ENCODE measurements at places on chromosomes 11 and 22. TPM values are rescaled to one million over a fixed set of nuclear protein-coding genes. Genes with fewer than 3 reads are reported as not detected.

CHST1 gene
- total RNA-seq, result 64.6 TPM

IRAG1 gene
- under 0.01 TPM for total RNA-seq

CSF2RB gene
- 19.1 TPM for total RNA-seq

LGALS12 gene
- total RNA-seq, result not detected

P2RX3 gene
- total RNA-seq, result not detected

FAM181B gene
- 0.15 TPM for total RNA-seq

BIK gene
- total RNA-seq, result 1.1 TPM

CLDN5 gene
- 569 TPM for total RNA-seq

GRAP2 gene
- not detected for total RNA-seq

MICAL2 gene
- total RNA-seq, result 138 TPM

CST6 gene
- not detected for total RNA-seq

CALCA gene
- not detected for total RNA-seq

PRR33 gene
- not detected for total RNA-seq

APOBEC3A gene
- not detected for total RNA-seq

CREB3L1 gene
- total RNA-seq, result 0.32 TPM

KRTAP5-9 gene
- not detected for total RNA-seq

OTOG gene
- not detected for total RNA-seq

OR51I1 gene
- not detected for total RNA-seq

ALDH3B2 gene
- not detected for total RNA-seq

PRRG4 gene
- under 0.01 TPM for total RNA-seq

UBQLN3 gene
- total RNA-seq, result not detected

OR51B5 gene
- not detected for total RNA-seq

IMMP1L gene
- 8.1 TPM for total RNA-seq

OR52E5 gene
- not detected for total RNA-seq

LRRC74B gene
- not detected for total RNA-seq

CBLIF gene
- not detected for total RNA-seq

CACNA1I gene
- not detected for total RNA-seq

ADM2 gene
- total RNA-seq, result 0.46 TPM

OR52N4 gene
- not detected for total RNA-seq

PHOX2A gene
- total RNA-seq, result not detected

IFT27 gene
- 28.4 TPM for total RNA-seq

TRIM66 gene
- 1.8 TPM for total RNA-seq

LIN7C gene
- 68.8 TPM for total RNA-seq

PDHX gene
- 32.1 TPM for total RNA-seq

CNIH2 gene
- total RNA-seq, result not detected

SERPIND1 gene
- total RNA-seq, result under 0.01 TPM

Data from epithelial cell of umbilical artery (primary cell).